ENCODE measurements at places on chromosomes 1 and 21. TPM values are rescaled to one million over a fixed set of nuclear protein-coding genes. Genes with fewer than 3 reads are reported as not detected.

Gene MAP3K21
- total RNA-seq = 1.9 TPM

Gene ACAP3
- total RNA-seq = 99.9 TPM

Gene EXO1
- total RNA-seq = 46.3 TPM

Gene INKA2
- 1.7 TPM for total RNA-seq

Gene FUBP1
- total RNA-seq = 222 TPM

Gene DIO1
- not detected for total RNA-seq

GRCh38 chr21:29477347-29477746, 178.6 kb downstream of the BACH1 start:
- DNase-seq = no peak

DNA sequence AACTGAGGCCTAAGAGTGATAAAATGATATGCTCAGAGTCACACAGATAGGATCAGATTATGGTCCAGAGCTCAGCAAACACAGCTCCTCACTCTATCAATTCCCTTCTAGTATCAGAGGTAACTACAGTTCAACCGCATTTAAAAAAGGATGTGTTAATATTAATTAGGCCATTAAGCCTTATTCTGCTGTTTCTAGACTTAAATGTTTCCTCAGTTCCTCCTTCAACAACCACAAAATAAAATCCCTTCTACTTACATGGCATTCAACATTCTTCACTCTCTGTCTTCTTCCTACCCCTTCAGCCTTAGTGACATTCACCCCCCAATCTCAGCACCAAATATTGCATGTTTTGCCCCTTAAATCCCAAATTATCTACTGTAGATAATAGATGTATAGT, 254.9 kb downstream of the PLPP3 start:
- DNase-seq = no peak

- no peak for DNase-seq
Measured at GRCh38 chr1:208242941-208243526, 1.1 kb downstream of the PLXNA2 start.

DNA sequence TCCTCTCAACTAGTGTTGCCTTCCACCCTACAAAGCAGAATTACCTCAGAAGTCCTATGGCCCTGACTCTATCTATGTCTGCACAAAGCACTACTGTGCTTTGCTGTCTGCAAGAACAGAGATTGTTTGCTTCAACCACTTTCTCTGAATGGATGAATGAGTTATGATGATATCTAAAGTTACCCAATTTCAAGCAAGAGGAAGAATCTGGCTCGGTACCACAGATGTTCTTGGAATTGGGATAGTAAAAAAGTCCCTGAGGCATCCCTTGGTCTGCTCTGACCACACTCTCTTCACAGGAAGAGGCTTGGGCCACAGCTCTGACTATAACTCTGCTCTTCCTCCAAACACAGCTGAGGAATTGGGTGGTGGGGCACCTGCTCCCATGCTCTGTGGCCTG, 31.2 kb downstream of the MTARC1 start:
- DNase-seq = no peak

- no peak for DNase-seq
Measured at GRCh38 chr1:220813013-220813412, 26.3 kb downstream of the MTARC1 start.

- peak; percentile 42 for DNase-seq
Measured at GRCh38 chr21:45607021-45607908, 36.3 kb upstream of the PCBP3 start.

DNA sequence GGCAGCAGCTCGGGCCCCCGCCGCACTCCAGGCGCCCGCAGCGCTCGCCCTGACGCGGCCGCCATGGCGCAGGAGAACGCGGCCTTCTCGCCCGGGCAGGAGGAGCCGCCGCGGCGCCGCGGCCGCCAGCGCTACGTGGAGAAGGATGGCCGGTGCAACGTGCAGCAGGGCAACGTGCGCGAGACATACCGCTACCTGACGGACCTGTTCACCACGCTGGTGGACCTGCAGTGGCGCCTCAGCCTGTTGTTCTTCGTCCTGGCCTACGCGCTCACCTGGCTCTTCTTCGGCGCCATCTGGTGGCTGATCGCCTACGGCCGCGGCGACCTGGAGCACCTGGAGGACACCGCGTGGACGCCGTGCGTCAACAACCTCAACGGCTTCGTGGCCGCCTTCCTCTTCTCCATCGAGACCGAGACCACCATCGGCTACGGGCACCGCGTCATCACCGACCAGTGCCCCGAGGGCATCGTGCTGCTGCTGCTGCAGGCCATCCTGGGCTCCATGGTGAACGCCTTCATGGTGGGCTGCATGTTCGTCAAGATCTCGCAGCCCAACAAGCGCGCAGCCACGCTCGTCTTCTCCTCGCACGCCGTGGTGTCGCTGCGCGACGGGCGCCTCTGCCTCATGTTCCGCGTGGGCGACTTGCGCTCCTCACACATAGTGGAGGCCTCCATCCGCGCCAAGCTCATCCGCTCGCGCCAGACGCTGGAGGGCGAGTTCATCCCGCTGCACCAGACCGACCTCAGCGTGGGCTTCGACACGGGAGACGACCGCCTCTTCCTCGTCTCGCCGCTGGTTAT, 2.8 kb downstream of the KCNJ9 start:
- DNase-seq = peak; percentile 78

DNA sequence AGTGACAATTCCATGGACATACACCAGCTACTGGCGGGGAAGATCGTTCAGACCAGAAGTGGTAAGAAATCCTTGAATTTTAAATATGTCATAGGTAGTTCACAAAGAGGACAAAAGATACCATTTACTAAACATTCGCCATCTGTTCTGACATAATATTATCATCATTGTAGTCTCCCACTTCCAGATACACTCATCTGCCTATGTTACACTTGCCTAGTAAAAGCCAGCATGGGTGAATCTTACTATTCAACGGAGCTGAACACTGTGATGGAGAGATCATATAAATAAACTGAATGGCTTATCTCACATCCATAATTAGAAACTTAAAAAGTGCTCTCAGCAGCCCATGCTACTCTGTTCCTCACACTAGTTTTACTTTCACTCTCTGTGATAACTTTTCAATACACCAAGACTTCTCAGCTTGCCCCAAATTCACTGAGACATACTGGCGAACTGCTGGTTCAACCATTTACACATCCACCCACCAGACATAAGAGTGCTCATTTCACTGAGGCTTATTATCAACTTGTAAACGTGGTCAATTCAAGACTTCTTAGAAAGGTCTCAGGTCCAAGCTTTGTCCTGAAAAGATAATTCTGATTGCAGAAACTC, 463 bp upstream of the PRRC2C start:
- no peak for DNase-seq

DNA sequence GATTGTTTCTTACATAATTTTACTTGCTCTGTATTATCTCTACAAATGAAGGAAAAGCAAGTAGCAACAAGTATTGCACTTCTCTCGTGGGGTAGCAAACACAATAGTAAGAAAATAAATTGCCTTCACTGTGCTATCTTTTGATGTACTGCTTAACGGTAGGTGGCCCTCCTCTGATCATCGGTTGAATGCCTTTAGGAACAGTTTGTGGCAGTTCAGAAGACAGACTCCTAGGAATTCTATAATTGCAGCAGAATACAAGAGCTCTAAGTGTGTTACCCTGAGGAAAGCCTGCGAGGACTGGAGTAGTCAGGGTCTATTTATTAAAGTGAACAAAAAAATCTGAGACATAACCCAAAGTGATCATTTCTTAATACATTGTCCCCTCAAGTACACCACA, 1135.9 kb downstream of the KCNT2 start:
- DNase-seq = no peak

DNA sequence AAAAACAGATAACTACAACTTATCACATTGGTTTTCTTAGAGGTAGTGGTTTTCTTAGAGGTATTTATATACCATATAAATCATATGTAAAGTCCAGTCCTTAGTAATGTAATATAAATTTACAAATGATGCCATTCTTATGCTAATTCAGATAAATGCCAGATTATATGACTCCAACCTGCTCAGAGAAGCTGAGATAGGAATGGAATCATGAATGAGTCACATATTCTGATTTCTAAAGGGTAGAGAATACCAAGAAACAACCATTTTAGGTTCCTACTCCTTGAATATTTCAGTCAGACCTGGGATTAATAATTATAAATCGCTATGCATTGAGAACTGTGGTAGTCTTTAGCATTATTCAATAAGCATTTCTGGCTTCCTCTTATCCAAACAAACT, 760.1 kb upstream of the NEGR1 start:
- DNase-seq = no peak

GRCh38 chr1:27033043-27033746, 20.5 kb upstream of the TENT5B start:
- no peak for DNase-seq

DNA sequence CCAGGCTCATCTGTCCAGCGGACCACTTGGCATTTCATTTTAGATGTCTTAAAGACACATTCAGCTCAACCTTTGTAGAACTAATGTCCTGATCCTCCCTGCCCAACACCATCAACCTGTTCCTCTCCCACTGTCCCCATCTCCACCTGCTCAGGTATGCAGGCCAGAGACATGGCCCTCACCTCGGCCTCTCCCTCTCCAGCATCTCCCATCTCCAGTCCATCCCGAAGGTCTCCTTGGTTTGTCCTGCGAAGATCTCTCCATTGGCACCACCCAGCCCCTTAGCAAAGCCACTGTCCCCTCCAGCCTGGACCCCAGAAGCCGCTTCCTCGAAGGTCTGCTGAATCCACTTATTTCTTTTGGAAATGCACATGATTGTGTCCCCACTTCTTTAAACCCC, 20.9 kb upstream of the KCNC4 start:
- DNase-seq = no peak

- DNase-seq = no peak
Measured at GRCh38 chr1:13523780-13524477, 10.1 kb upstream of the LRRC38 start.

DNA sequence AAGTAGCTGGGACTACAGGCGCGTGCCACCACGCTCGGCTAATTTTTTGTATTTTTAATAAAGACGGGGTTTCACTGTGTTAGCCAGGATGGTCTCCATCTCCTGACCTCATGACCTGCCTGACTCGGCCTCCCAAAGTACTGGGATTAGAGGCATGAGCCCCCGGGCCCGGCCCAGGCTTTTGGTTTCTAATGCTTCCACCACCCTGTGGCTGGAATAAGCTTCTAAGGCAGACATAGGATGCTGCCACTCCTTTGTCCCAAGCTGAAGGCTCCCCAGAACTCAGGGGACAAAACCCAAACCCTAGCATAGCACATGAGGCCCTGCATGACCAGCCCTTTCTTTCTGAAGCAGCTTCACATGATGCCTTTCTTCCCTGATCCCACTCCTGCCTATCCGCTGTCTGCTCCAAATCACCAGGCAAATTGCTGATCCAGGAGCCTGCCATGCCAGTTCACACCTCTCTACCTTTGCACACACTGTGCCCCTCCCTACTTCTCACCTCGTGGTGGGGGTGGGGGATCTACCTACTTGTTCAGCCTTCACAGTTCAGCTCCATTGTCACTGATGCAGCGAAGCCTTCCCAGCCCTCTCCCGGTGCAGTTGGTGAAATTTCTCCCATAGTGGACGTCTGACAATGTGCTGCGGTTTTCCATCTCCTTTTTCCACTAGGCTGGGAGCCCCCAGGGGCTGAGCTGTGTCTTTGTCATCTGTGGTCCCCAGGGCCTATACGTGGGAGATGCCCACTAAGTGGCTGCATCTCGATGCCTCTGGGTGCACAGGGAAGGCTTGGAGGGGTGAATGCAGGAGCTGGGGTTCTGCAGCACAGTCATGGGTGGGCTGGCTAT, 6.9 kb downstream of the PTPRU start:
- no peak for DNase-seq

DNA sequence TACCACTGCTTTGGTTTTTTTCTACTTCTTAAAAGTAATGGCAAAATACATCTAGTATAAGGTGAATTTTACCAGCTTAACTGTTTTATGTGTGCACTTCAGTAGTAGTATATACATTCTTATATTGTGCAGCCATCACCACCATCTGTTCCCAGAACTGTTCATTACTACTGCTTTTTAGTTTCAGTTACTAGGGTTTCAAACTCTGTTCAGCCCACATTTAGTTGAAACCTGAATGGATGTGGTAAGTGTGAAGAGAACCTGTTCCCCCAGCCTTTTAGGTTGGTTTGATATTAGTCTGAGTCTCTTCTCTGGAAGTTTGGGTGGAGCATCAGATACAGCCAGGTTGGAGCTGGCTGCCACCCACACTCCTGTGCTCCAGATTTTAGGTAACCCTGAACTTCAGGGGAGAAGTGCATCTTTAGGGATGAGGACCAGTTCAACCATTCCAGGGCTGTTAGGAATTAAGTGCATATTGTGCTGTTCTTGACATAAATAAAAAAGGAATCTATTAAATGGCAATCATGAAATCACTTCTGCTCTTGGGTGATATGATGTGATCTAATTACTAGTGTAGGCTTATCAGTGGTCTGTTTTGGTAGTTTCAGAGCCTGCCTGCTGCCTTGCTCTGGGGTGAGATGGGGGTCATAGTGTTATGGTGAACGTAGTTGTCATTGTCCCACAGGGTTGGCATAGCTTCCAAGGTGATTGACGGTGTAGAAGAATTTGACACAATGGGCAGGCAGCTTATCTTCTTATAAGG, 32.1 kb downstream of the URB2 start:
- DNase-seq = peak; percentile 9

DNA sequence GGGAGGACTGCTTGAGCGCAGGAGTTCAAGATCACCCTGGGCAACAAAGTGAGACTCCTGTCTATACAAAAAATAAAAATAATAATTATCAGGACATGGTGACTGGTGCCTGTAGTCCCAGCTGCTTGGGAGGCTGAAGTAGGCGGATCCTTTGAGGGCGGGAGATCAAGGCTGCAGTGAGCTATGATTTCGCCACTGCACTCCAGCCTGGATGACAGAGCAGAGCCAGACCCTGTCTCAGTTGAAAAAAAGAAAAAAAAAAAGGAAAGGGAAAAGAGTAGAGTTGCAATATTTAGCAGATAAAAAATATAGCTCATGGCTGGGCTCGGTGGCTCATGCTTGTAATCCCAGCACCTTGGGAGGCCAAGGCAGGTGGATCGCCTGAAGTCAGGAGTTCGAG, 3.3 kb upstream of the S1PR1 start:
- no peak for DNase-seq

DNA sequence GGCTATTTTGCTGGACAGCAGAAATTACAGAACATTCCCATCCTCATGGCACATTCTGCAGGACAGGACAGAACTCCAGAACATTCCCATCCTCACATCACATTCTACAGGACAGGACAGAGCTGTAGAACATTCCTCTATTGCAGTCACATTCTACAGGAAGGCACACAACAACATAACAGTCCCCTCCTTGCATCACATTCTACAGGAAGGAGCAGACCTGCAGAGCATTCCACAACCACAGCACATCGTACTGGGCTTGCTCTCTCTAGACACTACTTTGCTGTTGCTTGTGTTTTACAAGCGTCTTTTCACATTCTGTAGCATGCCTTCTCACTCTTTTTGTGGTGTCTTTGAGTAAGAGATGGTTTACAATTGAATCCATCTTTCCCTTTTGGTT, 26.8 kb upstream of the ABCB10 start:
- DNase-seq = no peak

Measured in activated CD8-positive, alpha-beta memory T cell treated with anti-CD3 and anti-CD28 coated beads, Interleukin-2, amount 10 ng/mL, durations not matched to agents 7 days and 5 days (primary cell).